CD4-positive, alpha-beta T cell (primary cell): ENCODE measurements at places on chromosomes 4 and X.

DNA sequence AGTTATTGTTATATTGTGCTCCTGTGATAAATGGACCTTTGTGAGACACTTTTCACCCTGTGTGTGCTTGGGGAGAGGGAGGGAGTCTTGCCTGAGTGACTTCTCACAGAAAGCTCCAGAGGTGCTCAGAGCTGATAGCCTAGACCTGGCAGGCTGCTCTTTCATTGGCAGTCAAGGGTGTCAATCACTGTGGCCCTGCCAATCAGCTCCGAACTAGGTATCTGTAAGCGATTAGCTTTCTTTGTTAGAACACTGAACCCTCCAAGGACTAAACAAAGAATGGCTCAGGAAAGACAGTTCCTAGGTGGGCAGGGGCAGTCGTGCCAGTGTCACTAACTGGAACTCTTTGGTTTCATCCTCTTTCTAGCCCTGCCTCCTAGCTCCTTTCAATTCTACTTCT lies 2.7 kb upstream of the NALF2 start:
- no peak for DNase-seq

DNA sequence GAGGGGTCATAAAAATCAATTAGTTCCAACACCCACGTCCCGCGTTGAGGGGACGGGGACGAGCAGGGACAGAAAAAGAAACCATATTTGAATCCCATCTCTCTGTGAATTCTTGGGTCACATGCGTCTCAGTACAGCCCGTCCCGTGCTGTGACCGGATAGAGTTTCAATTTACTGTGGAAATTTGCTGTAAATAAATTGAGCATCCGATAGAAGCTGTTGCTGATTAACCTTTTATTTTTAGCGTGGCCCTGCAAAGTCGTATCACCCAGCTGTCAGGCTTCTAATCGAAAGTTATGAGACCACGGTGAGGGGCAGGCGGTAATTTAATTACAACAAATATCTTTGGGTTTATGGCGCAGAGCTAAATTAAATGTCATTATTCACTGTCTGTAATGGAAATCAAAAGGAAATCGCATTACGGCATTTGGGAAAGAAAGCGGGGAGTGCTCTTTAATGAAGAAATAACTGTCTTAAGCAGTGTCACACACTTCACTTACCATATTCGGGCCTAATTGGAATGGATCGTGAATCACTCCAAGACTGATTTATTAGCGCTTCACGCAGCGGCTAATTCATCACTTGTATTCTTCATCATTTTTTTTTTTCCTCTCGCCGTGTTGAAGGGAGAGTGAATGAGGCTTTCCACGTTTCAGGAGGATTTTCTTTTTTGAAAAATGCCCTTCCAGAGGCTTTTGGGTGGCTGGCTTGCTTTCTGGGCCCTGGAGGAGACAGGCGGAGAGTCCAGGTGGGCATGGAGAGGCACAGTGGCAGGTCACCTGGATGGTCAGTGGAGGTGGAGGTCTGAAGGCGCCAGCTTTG lies 7.3 kb downstream of the SHOX start:
- no peak for DNase-seq

DNA sequence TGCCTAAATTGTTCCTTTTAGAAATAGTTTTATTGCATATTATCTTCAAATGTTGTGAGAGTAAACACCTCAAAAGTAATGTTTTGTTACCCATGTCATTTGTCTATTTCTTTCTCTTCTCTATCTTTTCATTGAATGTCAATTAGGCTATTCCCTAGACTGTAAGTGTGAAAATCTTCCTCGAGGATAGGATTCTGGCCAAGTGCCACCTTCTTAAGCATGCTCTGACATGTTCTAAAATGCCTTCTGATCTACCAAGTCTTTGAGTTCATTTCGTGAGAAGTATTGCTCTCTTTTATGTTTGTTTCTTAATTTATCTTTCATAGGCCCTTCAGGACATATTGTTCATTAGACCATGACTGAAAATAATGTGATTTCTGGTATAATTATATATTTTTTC lies 44.1 kb upstream of the TLL1 start:
- DNase-seq, result no peak

DNA sequence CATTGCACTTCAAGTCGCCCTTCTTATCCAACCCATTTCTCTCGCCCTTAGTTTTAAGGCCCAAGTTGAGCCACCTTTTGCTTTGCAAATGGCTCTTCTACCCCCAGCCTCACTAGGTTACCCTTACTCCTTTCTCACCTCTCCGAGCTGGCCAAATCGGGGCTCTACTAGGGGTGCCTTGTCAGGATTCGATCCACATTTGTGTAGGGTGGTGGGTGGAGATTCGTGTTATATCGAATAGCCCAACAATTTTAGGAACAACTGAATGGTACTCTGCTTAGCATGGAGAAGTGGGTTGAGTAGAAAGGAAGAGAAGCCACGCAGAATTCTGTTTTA lies 3.5 kb downstream of the SLIT2 start:
- no peak for DNase-seq

- DNase-seq, result no peak
These were observed 1.1 kb upstream of the AVPR2 start for GRCh38 chrX:153903238-153903980.

GRCh38 chr4:3184725-3185124 lies 64.2 kb upstream of the MSANTD1 start:
- DNase-seq, result no peak

GRCh38 chrX:130301405-130301804 lies 32.7 kb upstream of the ZNF280C start:
- DNase-seq, result no peak

GRCh38 chr4:11496351-11496829 lies 67.7 kb upstream of the HS3ST1 start:
- DNase-seq, result no peak

- no peak for DNase-seq
These were observed 48.4 kb downstream of the UNC5C start for GRCh38 chr4:95500361-95500760.

GRCh38 chrX:45771560-45772340 lies 571.1 kb upstream of the DIPK2B start:
- peak; percentile 45 for DNase-seq

DNA sequence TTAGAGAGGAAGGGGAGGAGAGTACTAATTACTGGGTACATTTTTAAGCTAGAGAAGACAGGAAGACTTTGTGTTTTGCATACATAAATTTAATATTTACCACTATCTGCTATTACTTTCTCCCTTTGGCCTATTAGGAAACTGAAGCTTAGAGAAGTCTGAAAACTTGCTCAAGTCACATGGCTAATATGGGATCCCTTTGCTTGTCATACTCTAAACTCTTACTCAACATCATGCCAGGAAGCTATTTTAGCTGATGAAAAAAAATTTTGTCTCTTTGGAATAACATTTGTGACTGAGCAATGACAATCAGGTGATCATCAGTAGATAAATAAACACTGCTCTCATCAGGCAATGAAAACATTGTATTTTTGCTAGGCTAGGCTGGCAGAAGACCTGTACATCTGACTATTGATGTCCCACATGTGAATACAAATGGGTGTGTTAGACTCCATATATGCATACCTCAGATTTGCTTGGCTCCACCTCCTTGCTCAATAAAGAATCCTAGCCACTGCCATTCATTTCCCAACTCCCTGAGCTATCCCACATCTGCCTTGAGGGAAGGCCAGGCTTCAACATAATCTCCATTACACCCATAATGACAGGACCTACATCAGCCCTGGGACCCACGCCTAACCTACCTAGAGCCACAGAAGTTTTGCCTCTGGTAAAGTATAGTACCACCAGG lies 17.0 kb upstream of the DCLK2 start:
- DNase-seq, result no peak

DNA sequence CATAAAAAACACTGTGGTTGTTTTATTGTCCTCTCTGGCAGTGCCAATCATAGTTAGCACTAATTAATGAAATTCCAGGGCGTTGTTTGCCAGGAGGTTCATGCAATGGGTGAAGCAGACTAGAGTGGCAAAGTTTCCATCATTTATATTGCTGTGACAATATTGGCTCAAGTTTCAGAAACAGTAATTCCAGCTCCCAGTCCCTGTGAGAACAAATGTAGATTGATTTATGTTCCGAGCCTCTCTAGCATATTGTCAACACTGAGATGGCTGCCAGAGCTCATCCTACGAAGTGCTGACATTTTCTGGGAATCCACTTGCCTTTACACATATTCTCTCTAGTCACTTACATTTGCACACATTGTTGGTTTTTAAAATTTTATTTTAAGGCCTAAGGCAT lies 440.0 kb upstream of the IGFBP7 start:
- DNase-seq, result no peak

- DNase-seq, result no peak
These were observed 88.9 kb downstream of the JAKMIP1 start for GRCh38 chr4:6111354-6111960.

DNA sequence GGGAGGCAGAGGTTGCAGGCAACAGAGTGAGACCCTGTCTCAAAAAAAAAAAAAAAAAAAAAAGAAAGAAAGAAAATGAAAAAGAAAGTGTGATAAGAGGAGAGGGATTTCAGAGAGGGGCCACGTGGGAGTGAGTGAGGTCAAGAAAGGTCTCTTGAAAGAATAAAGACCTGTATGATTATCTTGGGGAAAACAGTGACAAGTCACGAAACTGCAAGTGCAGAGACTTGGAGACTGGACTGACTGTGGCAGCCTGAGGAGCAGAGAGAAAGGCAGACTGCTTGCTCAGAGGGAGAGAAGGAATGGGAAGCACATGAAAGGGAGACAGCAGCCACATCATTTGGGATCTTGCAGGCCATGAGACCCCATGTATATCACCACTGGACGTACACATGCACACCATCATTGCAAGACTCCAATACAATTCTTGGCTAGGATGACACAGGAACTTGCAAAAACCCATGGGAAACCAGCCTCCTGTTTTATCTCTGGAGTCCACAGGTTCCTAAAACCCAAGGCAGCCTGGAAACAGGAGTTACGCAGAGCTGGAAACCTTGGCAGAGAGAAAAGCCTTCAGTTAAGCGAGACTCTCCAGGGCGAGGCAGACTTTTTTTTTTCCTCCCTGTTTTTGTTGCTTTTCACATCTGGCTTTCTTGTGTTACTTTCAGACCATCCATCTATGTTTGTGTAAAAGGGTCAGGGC lies 207.0 kb upstream of the TBL1X start:
- no peak for DNase-seq

DNA sequence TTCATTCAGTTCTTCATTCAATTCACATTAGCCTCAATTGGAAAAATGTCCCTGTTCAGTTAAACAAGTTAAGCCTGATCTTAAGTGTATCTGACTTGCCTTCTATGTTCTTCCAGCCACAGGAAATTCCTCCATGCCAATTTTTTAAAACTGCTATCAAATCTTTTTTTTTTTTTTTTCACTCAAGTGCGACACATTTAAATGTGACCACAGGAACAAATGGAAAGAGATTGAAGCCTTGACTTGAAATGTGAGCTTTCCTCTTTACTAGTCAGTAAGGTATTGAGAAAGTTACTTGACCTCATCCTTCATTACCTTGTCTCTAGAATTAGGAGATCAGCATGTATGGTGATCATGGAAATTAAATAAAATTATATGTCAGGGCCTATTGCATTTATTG lies 165.1 kb downstream of the SLIT2 start:
- DNase-seq, result no peak

DNA sequence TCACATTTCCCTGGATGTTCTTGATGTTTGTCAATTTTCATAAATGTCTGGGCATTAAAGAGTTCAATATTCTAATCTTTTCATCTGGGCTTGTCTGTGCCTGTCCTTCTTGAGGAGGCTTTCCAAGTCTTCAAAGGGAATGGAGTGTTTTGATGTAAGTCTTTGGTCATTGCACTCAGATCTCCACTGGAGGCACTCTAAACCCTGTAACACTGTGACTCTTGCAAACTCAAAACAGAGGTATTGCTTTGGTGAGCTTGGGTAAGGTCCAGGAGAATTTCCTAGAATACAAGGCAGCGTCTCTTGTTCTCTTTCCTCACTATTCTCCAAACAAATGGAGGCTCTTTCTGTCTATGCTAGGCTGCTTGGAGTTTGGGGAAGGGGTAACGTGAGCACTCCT lies 1118.1 kb upstream of the PABPC4L start:
- DNase-seq, result no peak

DNA sequence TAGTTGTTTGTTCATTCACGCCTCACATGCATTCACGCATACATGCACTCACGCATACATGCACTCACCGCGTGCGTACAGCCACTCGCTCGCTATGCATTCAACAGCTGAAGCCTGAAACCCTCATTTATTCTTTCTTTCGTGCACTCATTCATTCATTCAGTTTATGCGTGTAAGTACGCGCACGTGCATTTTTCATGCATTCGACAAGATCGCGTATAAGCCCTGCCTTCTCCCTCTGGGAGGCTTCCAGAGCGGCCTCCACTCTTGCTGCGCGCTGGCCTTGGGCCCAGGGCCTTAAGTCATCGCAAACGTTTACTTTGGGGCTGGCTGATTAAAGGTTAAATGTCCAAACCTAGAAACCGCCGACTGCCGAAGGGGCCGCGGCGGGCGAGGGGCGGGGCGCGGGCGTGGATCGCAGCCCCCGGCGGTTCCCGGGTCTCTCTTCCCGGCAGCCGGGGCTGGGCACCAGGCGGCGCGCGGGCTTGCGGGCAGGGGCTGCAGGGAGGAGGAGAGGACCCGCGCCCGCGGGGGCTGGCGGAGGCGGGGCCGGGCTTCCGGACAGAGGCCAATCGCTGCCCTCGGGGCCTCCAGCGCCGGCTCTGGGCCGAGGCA lies at the start of gene GYG2:
Gene GYG2 (plus strand): TSS at position 587 of the 615 bp plus-strand sequence. CDS start 1,259 bp downstream, outside the sequence.
- DNase-seq, result no peak

DNA sequence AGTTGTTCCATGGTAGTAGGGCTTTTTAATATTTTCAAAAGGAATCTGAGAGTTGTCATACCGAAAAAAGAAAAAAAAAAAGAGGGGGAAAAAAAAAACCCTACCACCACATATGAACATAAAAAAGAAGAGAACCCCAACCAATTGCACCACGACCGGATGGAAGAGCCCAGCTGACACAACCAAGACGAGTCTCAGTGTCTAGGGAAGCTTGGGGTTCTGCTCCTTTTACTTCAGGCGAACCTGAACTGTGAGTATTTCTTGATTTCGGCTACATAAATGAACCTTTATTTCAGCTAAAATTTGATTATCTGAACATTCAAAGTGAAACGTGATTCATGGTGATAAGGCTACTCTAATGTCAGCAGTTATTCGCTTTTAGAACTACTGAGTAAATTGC lies at the start of gene GPR34:
Gene GPR34 (plus strand): TSS at position 139 of the 400 bp plus-strand sequence. CDS start 6,661 bp downstream, outside the sequence.
- no peak for DNase-seq

DNA sequence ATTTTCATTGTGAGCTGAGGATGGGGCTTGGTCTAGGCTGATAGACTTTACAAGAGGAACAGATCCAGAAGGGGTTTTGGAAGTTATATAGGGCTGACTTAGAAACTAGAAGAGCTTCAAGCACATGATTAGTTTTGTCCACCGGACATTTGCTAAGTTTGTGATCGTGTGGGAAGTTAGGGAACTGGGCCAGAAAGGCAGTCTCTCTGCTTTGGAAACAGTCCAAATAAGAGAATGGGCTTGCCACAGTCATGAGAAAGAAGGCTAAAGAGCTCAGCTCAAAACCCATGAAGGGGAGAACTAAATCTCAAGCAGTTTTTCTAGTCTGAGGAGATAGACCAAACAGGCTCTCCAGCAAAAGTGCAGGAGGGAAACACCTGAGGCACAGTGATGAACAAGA lies 67.8 kb downstream of the ZNF674 start:
- DNase-seq, result no peak
